ENCODE measurements at places on chromosomes 16 and 17.

GRCh38 chr17:41728056-41728455 is 6.4 kb downstream of the HAP1 start:
- DNase-seq = no peak

- no peak for DNase-seq
Measured at GRCh38 chr16:48187779-48188178, 32.0 kb upstream of the ABCC12 start.

DNA sequence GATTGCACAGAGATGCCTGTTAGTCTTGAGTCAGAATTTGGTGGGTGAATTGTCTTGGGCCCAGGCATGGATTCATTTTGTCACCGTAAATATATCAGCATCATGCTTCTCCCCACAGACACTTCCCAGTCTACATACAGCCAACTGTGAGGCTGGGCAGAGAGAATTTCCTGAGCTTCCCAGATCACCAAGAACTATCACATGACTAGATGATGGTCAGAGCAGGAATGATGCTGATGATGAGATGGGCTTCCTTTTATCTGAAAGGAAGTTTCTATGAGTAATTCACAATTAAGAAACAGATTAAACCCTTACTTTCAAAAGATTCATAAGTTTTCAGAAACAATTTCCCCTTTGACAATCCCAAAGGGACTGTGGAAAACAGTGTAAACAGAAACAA is 323 bp upstream of the KRTAP9-9 start:
- DNase-seq = no peak

DNA sequence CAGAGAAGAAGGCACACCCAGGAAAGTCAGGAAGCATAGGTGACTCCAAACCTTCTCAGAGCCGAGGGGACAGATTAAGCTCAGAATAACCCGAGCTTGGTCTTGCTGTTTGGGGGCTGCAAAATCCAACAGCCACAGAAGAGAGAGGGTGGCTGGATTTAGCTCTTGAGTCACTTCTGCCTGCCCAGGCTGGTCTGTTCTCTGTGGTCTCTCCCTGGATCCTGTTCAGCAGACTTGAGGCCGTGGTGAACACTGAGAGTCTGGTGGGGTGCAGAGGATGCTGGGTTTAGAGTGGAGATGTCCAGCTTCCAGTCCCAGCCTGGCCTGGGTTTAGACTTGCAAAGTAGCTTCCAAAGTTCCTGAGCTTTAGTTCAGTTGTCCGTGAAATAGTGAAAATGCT is 8.8 kb downstream of the SLC26A11 start:
- DNase-seq = no peak

- no peak for DNase-seq
Measured at GRCh38 chr17:55996826-55997225, 156.4 kb upstream of the ANKFN1 start.

DNA sequence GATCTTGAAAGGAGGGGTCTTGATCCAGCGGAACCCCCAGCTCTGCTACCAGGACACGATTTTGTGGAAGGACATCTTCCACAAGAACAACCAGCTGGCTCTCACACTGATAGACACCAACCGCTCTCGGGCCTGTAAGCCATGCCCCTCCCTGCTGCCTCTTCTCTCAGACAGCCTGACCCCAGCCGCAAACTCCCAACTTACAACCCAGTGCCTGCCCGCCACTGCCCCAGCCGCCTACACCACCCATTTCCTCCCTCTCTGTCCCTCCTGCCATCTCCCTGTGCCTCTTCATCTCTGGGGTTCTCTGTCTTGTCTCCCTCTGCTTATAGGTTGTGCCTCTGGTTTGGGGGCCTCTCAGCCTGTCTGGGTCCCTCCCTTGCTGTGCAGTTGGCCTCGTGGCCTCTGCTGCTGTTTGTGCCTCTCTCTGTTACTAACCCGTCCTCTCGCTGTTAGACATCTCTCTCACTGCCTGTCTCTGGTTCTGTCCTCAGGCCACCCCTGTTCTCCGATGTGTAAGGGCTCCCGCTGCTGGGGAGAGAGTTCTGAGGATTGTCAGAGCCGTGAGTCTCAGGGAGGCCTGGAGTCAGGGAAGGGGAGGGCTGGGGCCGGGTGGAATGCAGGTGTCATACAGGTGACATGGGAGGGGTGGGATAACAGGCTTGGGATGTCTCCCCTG is 9.6 kb downstream of the ERBB2 start:
- no peak for DNase-seq

- no peak for DNase-seq
Measured at GRCh38 chr16:53378138-53378537, 56.1 kb upstream of the RBL2 start.

DNA sequence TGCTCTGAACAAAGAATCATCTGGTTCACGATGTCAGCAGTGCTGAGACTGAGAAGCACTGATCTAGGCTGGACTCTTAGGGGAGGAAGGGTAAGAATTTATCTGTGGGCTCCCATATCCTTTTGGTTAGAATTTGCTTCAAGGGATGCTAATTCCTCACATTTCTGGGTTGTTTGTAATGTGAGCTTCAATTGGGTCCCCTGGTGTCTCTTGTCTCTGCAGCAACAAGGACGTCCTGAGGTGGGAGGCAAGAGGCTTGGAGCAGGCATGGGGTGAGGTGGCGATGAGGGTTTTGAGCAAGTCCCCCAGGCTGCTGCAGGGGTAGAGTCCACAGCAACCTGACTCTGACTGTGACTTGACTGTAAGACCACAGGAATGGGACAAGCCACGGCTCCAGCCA is 213.8 kb upstream of the NLRP1 start:
- DNase-seq = no peak

GRCh38 chr17:77392376-77393273 is 251.9 kb downstream of the SEC14L1 start:
- DNase-seq = no peak

DNA sequence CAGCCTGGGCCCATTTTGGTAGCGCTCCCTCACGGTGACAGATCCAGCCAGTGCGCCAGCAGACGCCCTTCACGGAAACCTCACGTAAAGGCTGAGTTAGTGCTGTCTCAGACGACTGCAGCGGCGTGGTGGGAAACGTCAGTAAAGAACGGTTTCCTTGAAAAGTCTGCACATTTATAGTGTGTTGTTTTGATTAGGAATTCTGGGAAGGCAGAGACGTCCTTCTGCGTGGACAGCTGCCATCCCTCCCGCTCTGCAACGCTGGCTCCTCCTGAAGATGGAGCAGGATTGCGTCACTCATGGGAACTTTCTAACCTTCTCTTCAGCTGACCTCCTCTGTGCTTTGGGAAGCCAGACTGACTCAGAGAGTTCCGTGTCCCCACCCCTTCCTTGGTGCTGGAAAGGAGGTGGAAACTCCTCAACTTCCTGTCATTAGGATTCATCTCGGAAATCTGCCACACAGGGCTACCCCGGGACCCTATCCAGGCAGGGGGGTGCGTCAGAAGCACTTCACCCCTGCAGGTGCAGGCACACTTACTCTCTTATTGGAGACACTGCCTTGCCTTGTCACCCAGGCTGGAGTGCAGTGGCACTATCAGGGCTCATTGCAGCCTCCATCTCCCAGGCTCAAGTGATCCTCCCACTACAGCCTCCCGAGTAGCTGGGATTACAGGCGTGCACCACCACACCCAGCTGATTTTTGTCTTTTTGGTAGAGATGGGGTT is 24.3 kb upstream of the CRISPLD2 start:
- no peak for DNase-seq

- DNase-seq = no peak
Measured at GRCh38 chr16:49011901-49012300, 269.7 kb downstream of the CBLN1 start.

GRCh38 chr16:23052221-23052620 is 97.0 kb downstream of the USP31 start:
- DNase-seq = no peak

DNA sequence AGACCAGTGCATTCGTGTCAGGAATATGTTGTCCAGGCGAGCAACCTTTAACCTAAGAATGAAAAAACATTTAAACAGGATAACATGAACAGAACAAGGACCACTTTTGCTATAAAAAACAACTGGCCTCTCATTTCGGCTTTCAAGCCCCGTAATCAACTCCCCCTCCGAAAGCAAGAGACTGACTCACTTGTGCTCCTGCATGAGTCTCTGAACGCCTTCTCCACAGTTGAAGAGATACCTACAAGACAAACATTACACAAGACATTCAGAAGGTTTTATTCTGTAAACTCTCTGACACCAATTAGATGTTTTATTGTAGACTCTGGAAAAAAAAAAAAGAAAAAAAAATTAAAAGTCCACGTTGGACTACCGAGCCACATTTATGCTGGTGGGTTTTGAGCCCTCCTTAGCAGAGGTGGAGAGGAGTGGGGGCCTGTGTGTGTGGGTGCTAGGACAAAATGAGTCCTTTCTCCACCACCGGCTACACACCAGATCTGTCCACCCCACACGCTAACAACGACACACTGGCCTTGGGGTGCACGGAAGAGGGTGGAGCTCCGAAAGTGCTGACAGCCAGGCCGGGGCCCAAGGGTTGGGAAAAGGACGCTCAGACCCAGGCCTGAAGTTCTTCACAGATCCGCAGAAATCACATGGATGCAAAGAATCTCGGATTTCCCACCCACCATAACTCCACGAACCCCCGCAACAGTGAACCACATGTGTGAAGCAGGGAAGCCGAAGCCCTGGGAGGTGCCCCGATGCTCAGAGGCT is 759 bp downstream of the ELAC2 start:
- no peak for DNase-seq

DNA sequence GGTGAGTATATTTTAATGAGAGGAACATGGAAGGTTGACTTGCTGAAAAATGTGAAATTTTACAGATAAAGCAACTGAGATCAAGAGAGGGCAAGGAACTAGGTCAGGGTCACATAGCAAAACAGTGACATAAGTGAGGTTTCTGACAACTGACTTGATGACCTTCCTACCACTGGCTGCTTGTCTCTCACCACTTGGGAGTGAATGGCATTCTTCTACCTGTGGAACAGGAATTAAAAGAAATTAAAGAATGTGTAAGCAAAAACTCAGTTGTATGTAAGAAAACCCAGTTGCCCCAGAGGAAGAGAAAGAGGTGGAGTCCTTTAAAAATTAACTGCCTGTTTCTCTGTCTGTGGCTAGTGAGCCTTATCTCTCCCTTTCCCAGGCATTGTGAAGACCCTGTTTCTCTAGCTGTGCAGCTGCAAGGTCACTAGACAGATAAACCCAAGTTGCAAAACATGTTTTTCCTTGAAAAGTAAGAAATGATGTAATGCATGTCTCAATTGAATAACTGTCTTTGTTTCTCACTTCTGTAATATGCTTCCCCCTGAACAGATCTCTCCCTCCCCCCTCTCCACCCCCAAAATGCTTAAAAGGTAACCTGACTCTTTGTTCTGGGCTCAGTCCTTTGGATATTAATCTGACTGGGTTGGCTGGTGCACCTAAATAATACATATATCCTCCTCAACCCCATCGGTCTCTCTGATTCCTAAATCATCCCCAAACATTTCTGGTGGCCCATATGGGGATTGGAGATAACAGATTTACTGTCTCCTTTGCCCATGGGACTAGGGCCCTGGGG is 23.4 kb downstream of the ACSM1 start:
- no peak for DNase-seq

DNA sequence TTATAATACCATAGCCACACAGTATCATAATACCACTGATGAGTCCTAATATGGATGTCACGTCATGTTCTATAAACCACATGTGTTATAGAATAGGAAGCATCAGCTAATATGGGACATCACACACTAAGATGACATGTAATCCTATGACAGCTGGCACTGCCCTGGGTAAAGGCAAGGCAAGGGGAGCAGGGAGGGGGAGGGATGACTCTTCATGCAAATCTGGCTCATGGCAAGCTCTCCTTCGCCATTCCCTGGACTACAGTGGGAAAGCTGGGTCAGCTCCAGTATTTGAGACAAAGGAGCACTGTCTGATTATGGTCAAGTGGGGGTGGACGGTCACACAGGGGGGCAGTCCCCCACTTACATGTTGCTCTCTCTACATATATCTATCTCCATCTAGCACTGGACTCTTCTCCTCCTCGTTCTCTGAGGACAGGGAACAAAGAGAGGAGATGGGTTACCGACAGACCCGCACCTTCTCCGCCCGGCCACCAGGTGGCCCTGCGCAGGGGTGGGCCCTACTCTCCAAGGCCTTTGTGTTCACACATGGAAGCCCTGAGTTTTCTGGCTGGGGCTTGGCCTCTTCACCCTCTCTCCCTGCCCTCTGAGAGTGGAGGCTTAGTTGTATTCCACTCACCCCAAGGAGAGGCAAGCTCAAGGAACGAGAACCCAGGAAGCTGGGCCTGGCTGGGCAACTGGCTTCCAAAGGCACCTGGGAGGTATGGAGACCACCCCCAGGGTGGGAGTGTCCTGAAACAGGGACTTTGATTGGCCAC is 23.4 kb upstream of the MPO start:
- peak; percentile 69 for DNase-seq

DNA sequence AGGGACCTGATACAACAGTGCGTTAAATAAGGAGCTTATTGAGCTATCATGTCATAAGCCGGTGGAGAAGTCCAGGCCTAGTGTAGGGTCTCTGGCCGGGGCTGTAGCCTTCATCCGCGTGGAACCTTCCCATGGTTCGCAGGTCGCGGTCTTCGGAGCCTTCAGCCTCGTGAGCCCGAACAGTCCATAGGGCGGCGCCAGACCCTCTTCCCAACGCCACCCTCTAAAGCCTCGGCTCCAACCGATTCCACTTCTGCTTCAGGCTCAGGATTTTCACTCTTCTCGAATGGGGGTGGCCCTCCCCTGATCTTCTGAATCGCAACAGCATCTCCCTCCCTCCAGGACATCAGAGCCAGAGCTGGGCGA is 10.3 kb upstream of the BRCA1 start:
- no peak for DNase-seq

GRCh38 chr16:52872731-52873130 is 180.0 kb downstream of the CHD9NB start:
- no peak for DNase-seq

GRCh38 chr17:65204001-65204400 is 66.8 kb downstream of the RGS9 start:
- no peak for DNase-seq

DNA sequence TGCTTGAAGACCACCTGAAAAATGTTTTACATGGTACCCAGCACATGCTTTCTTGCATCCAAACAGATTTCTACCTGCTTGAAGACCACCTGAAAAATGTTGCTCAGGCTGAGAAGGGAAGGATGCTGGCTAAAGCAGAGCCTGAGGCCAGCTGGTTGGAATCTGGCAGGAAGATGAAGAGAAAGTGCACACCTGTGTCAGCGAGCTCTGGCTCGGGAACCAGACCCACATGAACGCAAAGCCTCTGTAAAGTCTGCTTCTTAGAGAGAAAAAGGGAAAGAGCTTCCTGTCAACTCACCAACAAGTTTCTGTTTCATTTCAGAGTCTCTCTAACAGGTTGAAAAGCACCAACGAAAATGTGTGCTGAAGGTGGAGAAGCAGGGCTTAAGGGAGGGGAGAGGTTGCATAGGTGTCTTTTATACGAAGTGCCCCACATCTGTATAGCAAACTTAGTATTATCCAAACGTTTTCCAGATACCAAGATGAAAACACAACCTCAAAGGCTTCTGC is 226.0 kb downstream of the TOX3 start:
- DNase-seq = no peak

- no peak for DNase-seq
Measured at GRCh38 chr17:81120149-81120484, 45.2 kb upstream of the PVALEF start.
